ENCODE measurements at places on chromosomes 5 and 9.

- DNase-seq: no peak
Observed at GRCh38 chr9:101409079-101409477, 10.4 kb downstream of the ZNF189 start.

GRCh38 chr5:57817924-57818323 lies 335.3 kb upstream of the ACTBL2 start:
- DNase-seq: no peak

GRCh38 chr5:8842971-8843551 lies 702.8 kb downstream of the SEMA5A start:
- DNase-seq: no peak

DNA sequence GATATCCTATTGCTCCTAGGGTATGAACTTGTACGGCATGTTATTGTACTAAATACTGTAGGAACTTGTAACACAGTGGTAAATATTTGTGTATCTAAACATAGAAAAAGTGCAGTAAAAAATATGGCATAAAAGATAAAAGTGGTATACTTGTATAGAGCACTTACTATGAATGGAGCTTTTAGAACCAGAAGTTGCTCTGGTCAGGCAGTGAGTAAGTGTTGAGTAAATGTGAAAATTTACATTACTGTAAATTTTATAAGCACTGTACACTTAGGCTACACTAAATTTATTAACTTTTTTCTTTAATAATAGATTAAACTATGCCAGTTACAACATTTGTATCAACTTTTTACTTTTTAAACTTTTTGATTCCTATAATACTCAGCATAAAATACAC lies 109.1 kb downstream of the ZCCHC7 start:
- DNase-seq: no peak

DNA sequence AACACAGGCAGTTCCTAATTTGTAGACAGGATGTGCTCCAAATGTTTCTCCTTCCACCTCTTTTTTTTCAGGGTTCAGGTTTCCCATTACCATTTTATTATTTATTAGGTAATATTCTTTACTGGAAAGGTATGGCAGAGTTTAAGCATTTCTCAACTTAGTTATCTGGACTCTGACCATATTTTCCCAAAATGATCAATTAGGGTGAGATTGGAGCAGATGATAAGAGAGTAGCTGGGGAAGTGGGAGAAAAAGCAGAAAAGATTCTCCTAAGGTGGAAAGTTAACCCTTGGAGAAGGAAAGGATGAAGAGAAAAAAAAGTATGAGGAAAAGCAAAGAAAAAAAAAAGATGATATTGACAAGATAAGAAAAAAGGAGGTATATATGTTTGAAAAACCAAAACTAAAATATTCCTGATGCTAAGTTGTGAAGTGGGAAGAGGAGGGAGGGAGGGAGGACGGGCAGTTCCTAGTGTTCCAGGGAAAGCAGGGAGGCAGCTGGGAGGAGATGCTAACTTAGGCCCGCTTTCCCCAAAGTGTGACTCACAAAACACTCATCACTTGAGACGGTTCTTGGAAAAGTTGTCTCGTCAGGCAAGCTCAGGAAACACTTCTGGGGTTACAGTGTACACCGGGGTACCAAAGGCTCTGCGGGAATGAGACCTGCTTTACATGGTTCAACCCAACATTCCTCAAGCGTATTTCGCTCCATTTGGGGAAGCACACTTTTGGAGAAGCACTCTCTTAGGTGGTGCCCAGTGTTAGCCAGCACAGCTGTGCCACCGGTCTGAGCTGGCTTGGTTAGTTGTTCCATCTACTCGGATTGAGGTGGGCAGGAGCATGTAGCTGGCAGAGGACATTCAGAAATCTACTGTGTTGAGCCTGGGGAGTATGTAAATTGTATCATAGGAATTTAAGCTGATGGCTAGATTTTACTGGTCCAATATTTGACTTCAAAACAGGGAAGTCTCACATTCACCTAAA lies 35.1 kb downstream of the B4GALT1 start:
- no peak for DNase-seq

- DNase-seq: no peak
Observed at GRCh38 chr9:4464911-4465513, 25.3 kb upstream of the SLC1A1 start.

- DNase-seq: no peak
Observed at GRCh38 chr5:65198456-65199120, 283.1 kb downstream of the ADAMTS6 start.

- no peak for DNase-seq
Observed at GRCh38 chr9:131728546-131728910, 11.3 kb downstream of the RAPGEF1 start.

Data from AML-193 (cell line).